ENCODE measurements at places on chromosomes 5 and 9.

- no peak for DNase-seq
These were observed 41.6 kb upstream of the EXOC3 start for GRCh38 chr5:401146-402034.

DNA sequence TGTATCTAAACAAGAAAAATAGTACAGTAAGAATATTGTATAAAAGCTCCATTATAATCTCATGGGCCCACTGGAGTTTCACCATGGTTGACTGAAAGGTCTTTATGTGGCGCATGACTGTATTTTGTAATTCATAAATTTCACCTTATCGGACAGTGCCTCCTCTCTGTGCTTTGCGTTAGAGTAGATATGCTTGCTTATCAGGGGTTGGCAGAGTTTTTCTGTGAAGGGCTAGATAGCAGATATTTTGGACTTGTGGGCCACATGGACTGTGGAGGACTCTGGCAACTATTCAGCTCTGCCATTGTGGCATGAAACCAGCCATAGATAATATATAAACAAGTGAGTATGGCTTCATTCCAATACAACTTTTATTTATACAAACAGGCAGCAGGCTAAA is 23.2 kb downstream of the GAPVD1 start:
- DNase-seq: no peak

DNA sequence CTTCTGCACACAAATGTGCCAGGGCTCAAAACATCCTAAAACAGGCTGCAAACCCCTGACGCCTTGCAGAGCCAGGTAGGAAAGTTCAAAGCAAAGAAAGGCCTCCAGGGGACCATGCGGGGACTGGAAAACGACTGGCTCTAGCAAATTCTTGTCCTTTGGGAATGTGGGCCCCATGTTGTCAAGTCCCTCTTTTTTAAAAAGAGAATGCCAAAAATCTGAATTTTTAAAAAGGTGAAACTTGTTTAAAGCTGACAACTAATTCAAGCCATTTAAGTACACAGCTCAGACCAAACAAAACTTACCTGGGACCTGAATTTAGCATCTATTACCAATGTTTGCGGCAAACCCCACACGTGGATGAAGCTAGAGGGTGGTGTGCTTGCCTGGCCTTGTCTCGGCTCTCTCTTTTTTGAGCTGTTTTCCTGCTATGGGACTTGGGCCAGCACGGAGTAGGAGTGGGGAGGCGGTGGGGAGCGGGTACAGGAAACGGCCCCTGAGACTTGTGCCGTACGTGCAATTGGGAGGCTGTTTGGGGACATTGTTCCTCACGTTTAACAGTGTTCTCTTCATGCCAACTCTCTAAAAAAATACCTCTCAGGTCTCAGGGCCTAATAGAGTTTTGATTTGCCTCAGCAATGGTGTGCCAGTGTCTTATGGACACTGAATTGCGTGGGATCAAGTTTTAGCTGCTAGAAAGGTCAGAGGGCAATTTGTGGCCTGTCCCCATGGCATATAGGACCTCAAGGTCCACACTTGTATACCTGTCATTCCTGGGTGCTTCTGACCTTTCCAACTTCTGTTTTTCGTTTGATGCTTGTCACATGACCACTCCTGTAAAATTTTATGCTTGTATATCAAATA is 15.1 kb upstream of the PHF19 start:
- no peak for DNase-seq

GRCh38 chr9:4397917-4398316 is 92.4 kb upstream of the SLC1A1 start:
- no peak for DNase-seq

DNA sequence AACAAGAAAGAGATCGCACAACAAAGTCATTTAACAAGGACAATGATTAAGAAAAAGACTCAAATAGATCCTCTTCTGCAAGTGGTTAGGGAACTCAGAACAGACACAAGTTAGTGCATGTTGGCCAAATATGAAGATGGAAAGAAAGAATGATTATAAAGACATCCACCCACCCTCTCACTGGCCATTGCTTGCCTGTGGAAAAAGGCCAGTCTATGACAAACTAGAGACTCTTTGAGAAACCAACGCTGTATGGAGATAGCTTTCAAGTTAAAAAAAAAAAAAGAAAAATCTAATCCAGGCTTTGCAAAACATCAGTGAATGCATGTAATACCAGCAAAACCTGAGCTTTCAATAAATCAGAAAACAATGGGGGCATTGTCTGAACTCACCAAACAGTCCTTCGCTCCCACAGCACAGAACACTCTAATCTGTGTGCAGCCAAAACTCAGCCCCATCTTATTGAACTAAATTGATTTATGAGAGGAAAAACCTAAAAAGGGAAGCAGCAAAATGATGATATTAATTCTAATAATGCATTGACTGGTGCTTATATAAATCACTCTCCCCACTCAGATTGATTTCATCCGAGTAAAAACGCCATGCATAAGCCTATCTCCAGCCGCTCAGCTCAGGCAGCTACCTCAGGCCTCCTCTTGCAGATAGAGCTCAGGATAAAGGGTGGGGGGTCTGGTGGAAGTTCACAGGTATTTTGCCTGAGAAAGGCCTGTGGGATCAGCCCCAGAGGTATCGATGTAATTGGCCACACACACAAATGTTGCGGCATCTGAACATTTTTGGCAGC is 547.1 kb downstream of the CCDC171 start:
- DNase-seq: no peak

GRCh38 chr5:1300581-1301083 is 5.8 kb upstream of the TERT start:
- peak; percentile 9 for DNase-seq

- DNase-seq: peak; percentile 48
These were observed 2.8 kb downstream of the ZNF608 start for GRCh38 chr5:124743602-124744169.

DNA sequence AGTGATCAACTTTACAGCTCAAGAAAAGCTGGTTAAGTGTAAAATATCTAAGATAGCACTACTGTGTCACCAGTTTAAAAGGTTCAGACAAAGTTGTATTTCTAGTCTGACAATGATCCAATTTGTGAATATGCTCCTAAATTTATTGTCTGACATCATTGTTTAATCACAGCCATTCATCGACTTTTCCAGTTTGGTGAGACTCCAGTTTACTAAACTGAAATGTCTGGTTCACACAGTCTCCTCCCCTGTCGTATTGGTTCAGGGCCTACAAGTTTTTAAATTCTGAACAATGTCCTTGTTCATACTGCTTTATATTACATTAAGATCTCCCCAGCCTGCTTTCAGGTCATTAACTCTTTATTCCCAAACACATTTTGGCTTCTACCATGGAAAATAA is 161.4 kb downstream of the CHSY3 start:
- DNase-seq: no peak

DNA sequence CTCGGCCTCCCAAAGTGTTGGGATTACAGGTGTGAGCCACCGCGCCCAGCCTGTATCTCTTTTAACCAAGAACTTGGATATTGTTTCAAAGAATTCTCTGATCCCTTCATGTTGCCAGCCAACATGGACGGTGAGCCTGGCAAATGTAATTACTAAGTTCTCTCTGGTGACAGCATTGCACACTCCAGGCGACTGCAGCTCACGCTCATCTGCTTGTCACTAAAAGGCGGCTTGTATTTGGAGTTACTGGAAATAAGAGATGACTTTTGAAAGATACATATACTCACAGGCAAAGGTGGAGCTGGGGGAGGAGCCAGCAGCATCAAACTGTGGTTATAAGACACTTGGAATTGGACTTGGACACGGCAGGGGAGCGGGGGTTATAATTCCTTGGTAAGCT is 172.3 kb downstream of the SLIT3 start:
- no peak for DNase-seq

DNA sequence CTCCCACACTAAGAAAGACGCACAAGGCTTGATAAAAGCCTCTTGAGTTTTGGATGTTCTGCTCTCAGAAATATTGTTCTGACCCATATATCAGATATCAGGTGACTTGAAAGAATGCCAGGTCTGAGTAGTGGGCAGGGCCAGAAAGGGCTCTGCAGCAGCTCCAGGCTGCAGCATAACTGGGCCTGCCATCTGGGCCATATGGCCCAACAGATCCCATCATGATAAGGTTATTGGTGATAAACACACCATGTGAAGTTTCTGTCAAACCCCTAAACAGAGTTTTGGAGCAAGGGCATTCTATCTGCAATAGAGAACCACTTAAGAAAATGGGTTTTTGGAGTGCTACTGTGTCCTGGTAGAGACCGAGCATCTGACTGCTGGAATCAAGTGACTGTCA is 29.8 kb upstream of the NPM1 start:
- DNase-seq: no peak

DNA sequence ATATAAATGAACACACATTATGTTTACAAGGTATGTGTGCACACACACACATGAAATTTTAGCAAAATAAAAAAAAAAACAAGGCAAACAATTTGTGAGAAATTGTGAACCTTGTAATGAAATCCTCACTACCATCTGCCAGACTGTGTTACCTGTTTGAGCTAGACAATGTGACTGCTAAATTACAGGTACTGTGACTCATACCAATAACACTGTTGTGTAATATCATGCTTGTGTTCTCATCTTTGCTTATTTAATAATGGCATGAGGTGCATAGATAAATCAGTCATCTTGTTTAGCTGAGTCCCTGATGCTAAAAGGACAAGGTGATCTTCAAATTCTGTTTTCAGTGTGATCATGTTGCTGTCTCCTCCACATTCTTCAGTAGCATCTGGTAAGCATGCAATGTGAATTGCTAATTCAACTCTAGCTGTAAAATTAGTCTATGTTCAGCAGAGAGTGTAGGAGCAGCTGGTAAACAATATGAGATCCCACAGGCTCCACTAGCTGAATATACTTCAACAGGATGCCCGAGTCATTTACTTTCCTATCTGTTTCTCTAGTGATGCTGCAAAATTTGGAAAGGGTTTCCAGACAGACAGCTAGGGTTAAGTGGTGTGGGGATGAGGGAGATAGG is 966.3 kb upstream of the C9orf72 start:
- DNase-seq: no peak

DNA sequence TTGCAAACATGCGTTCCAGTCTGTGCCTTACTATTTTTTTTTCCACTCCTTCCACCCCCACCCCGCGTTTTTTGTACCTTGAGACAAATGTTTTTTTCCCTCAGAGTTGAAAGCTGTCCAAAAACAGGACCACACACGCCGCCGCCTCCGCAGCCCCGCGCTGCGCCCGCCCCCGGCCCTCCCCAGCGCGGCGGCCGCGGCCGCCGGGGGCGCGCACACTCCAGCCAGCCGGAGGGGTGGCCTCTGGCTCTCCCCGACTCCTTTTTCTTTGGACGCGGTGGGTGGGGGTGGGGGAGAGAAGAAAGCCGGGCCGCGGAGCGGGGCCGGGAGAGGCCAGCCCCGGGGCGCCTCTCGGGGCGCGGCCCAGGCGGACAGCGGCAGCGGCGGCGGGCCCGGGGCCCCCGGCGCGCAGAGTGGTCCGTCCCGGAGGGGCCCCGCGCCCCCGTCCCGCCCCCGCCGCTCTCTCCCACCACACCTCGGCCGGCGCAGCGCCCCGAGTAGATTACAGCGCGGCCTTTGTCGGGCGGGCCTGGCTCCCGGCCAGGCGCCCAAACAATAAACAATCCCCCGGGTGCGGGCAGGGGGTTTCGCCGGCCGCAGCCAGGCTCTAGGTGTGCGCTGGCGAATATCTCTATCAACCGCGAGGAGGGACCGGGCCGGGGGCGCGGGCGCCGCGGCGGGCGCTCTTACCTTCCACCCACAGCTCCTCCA is 10.9 kb downstream of the PTCH1 start:
- DNase-seq: peak; percentile 90

DNA sequence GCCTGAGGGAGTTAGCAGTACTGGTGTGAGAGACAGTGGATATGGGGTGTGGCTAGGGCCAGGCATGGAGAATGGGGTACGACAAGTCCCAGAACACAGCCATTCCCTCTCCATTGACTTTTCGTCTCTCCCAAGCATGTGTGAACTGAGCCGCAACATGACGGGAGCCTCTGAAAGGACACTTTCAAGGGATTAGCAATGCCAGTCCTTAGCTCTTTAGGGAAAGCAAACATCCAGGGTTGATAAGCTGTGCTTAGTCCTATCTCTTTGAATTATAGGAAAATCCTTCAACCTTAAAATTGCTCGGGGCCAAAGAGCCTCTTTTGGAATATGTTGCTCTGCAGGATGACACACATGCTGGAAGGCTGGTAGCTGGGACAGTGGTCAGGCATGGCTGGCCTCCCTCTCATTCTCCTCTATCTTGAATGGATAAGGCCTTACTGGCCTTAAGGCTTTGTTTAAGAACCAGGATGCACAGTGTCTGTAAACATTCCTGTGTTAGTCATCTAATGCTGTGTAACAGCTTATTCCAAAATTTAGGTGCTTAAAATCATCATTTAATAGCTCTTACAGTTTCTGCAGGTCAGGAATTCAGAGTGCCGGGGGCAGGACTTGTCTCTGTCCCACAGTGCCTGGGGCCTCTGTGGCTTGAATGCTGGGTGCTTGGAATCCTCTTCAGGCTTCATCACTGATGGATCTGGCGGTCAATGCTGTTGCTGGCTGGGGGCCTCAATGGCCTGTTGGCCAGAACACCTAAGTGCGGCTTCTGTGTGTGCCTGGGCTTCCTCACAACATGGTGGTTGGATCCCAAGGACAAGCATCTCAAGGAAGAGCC is 95.3 kb downstream of the PTTG1 start:
- DNase-seq: no peak

DNA sequence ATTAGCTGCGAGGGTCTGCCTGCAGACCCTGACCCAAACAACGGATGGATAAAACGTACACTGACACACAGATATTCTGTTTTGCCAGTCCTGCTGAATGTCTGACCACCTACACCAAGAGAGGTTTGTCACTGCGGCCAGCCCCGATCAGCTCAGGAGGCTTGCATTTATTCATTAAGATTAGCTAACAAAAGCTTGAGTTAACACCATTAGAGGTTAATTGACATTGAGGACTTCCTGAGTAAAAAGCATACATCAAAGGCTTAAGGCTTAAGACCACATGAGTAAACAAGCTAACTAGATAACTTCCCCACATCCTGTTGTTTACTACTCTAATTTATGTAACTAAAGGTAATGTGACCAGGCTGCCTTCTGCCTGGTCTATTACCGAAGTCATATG is 198.1 kb upstream of the TRPC7 start:
- no peak for DNase-seq

- no peak for DNase-seq
These were observed 19.1 kb upstream of the KIF12 start for GRCh38 chr9:114117996-114118830.

GRCh38 chr9:22169727-22170503 is 160.8 kb upstream of the CDKN2B start:
- no peak for DNase-seq

All from right forelimb (tissue), 1 donor.